Type B pancreatic cell (in vitro differentiated cells): ENCODE measurements at places on chromosomes 2 and 18. TPM values are rescaled to one million over a fixed set of nuclear protein-coding genes. Genes with fewer than 3 reads are reported as not detected.

The KIF3C gene
- 15.4 and 25.5 TPM in 2 replicates for total RNA-seq

The UBE2E3 gene
- 48.0 and 105 TPM in 2 replicates for total RNA-seq

The UNC50 gene
- total RNA-seq: 45.0 and 49.4 TPM in 2 replicates

The ST6GAL2 gene
- total RNA-seq: 1.8 and 18.7 TPM in 2 replicates

The RPRM gene
- 6.0 and 7.3 TPM in 2 replicates for total RNA-seq

The RGPD4 gene
- total RNA-seq: not detected in 2 replicates

The SERPINB2 gene
- total RNA-seq: 45.2 and 121 TPM in 2 replicates

The KCNJ13 gene
- total RNA-seq: 1.6 and 2.9 TPM in 2 replicates

DNA sequence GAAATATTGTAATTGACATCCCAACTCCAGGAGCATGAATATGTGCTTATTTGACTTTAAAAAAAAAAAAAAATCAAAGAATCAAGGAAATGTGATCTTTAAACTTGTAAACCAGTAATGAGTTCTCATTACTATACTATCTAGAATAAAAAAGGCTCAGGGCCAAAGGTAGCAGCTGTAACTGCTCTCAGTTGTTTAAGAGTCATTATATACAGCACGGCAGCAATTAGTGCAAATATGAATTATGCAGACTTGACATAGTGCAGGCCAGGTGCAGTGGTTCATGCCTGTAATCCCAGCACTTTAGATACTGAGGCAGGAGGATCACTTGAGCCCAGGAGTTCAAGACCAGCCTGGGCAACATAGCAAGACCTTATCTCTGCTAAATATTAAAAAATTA is 125.7 kb upstream of the TTC39C start:
- H3K4me3 ChIP-seq: no peak overlapping the region
- DNase-seq: no peak
- no peaks in the 10 kb centered on the region for H3K36me3 ChIP-seq
- no peaks in the 10 kb centered on the region for H3K27me3 ChIP-seq
- H3K27ac ChIP-seq: no peak overlapping the region

- H3K4me1 ChIP-seq: peaks cover 34% of the 10 kb centered on the region
- H3K27ac ChIP-seq: peak overlapping the region; percentile 67
- DNase-seq: no peak
- no peaks in the 10 kb centered on the region for H3K27me3 ChIP-seq
- peak overlapping the region; percentile 92 for H3K4me3 ChIP-seq
Measured at GRCh38 chr18:55585920-55586561, 2.0 kb downstream of the TCF4 start.
